ENCODE measurements at places on chromosomes 13 and 19.

DNA sequence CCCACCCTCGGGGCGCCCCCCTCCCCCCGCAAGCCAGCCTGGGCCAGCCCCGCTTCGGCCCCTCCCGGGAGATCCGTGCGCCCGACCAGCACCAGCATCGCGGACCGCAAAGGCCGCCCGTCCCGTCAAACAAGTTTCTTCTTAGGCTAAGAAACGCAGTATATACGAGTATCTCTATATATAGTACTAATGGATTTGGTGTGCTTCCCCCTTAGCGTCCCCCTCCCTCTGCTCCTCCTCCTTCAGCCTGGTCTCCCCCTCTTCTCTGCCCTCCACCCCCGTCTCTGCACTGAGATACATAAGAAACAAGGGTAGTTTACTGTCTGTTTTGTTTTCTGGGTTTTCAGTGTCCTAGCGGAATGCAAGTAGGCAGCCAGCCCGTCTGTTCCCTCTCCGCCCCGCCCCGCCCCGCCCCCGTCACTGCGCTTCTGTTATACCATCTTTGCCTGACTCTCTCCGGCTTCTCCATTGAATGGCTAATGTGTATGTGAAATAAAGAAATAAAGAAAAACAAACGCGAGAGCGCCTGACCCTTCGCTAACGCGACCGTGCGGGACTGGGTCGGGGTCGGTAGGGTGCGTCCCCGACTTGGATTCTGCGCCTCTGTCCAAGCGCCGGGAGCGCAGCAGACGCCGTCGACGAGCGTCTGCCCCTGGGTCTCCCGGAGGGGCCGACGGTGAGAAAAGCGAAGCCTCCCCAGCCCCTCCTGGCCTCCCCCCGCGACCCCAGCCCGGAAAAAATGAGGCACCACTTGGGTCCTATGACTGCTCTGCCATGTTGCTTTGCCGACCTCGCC lies 4.2 kb downstream of the LYL1 start:
- DNase-seq = no peak

- DNase-seq = no peak
Observed at GRCh38 chr13:51035469-51035868, 75.6 kb downstream of the C13orf42 start.

GRCh38 chr19:46265217-46265828 lies 31.5 kb upstream of the HIF3A start:
- peak; percentile 61 for DNase-seq

DNA sequence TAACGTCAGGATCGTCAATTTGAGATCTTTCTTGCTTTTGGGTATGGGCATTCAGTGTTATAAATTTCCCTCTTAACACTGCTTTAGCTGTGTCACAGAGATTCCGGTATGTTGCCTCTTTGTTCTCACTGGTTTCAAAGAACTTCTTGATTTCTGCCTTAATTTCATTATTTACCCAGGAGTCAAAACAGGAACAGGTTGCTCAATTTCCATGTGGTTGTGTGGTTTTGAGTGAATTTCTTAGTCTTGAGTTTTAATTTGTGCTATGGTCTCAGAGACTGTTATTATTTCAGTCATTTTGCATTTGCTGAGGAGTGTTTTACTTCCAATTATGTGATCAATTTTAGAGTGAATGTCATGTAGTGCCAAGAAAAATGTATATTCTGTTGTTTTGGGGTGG lies 153.1 kb downstream of the PCDH17 start:
- DNase-seq = no peak

GRCh38 chr13:45402641-45403040 lies 15.5 kb downstream of the SLC25A30 start:
- DNase-seq = no peak

- no peak for DNase-seq
Observed at GRCh38 chr13:99876651-99877050, 94.9 kb downstream of the ZIC5 start.

DNA sequence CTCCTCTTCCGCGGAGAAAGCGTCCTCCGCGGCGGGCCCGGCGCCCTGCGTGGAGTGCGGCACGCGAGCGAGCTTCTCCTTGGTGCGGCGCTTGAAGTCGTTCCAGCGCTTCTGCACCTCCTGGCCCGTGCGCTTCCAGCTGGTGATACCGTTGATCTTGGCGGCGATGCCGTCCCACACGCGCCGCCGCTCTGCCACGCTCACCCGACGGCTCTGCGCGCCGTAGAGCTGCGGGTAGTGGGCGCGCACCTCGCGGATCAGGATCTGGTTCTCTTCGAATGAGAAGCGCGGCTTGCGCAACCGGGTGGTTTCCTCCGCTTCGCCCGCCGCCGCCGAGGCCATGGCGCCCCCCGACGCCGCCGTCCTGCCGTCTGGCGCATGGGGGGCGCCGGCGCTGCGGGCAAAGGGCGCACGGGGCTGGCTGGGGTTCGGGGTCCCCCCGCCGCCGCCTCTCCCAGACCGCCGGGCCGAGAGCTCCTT lies 941 bp downstream of the MYPOP start:
- no peak for DNase-seq

DNA sequence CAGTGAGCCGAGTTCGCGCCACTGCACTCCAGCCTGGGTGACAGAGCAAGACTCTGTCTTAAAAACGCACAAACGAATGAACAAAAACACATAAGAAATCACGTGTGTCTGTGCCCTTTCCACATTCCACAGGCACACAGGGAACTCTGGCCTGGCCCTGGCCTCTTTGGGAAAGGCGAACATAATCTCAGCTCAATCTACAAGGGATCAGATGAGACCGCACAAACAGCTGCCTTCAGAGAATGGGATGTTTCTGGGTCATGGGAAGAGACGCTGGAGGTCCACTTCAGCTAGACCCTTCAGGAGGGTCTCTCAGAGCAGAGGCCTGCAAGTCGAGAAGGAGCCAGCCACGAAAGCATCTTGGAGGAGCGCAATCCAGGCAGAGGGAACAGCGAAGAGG lies 6.3 kb upstream of the CRTC1 start:
- DNase-seq = no peak

- DNase-seq = no peak
Observed at GRCh38 chr13:73891805-73892204, 242.4 kb downstream of the KLF12 start.

DNA sequence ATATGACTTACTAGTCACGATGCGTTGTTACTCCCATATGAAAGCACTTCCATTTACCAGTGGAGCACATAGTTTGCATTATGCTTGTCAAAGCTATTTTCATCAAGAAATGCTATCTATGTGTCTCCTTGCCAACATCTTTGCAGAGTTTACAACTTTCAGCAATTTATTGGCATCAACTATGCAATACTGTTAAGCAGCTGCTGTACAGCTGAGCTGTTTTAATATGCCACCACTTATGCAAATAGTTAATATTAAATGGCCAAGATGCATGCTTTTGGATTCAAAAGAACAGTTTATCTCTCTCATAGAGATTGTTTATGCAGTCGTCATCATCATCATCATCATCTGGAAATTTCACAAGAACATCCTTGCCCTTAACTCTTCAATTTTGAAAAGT lies 67.9 kb upstream of the KLF5 start:
- no peak for DNase-seq

- DNase-seq = no peak
Observed at GRCh38 chr13:92137520-92137919, 739.1 kb downstream of the GPC5 start.

DNA sequence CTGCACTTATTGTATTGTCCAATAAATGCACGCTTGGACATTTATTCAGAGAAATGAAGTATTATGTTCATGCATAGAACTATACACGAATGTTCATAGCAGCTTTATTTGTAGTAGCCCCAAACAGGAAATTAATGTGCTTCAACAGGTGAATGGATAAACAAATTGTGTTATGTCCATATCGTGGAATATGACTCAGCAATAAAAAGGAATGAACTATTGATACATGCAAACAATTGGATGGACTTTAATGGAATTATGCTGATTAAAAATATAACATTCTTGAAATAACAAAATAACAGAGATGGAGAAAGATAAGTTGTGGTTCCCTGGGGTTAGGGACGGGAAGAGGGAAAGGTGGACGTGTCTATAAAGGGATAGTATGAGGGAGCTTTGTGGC lies 65.9 kb downstream of the GPC5 start:
- no peak for DNase-seq

- no peak for DNase-seq
Observed at GRCh38 chr19:7326105-7326877, 22.4 kb upstream of the ARHGEF18 start.

- peak; percentile 24 for DNase-seq
Observed at GRCh38 chr13:45370922-45371406, 30.0 kb upstream of the TPT1 start.

- no peak for DNase-seq
Observed at GRCh38 chr13:79226938-79227337, 179.1 kb downstream of the RBM26 start.

DNA sequence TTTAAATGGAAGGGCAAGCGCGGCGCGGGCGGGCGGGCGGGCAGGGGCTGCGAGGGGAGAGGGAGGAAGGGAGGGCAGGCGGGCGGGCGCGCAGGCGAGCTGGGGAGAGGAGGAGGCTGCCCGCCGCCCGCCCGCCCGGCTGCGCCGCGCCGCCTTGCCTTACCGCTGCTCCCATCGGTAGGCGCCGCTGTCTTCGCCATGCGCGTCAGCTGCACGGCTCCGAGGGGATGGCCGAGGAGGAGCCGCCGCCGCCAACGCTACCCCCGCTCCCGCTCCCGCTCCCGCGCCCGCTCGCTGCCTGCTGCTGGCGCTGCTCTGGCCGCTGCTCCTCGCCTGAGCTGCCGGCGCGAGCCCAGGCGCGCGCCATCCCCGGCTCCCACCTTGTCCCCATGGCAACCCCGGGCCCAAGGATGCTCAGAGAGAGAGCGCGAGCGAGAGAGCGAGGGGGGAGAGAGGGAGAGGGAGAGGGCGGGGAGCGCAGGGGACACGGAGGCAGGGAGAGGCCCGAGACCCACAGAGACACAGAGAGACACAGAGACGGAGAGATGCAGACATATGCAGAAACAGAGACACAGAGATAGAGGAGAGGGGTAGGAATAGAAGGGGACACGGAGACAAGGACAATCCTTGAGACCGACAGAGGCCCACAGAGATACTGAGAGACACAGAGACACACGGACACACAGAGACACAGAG lies 40.3 kb downstream of the DEDD2 start:
- DNase-seq = peak; percentile 71

- DNase-seq = peak; percentile 92
Observed at GRCh38 chr19:10797541-10798256, 38.3 kb downstream of the TMED1 start.

GRCh38 chr13:33349288-33349985 lies 63.9 kb upstream of the STARD13 start:
- no peak for DNase-seq
